GDM1 (cell line): ENCODE measurements at places on chromosomes 1 and 21.

GRCh38 chr1:52706136-52706670 lies 8.1 kb upstream of the COA7 start:
- no peak for DNase-seq

GRCh38 chr1:10653370-10654125 lies 142.9 kb downstream of the CASZ1 start:
- no peak for DNase-seq

GRCh38 chr1:58862728-58863385 lies 79.0 kb upstream of the JUN start:
- DNase-seq = no peak

- DNase-seq = peak; percentile 74
Measured at GRCh38 chr1:6028042-6028850, 17.4 kb upstream of the KCNAB2 start.

DNA sequence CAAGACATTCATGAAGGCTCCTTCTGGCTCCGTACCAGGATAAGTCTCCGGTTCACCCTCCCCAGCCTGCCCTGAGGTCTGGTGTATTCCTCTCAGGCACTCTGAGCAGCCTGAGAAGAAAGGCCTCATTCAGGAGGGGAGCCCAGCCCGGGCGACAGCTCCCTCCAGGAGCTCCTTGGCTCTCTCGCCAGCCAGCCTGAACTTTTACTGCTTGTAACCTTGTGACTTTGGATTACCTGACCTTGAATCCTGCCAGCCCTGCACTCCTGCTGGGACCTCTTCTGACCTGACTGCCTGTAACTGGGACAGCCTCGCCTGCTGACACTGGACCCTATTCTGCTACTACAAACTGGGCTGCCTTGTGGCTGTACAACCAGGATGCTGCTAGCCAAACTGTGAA lies 65.8 kb downstream of the CD34 start:
- no peak for DNase-seq

DNA sequence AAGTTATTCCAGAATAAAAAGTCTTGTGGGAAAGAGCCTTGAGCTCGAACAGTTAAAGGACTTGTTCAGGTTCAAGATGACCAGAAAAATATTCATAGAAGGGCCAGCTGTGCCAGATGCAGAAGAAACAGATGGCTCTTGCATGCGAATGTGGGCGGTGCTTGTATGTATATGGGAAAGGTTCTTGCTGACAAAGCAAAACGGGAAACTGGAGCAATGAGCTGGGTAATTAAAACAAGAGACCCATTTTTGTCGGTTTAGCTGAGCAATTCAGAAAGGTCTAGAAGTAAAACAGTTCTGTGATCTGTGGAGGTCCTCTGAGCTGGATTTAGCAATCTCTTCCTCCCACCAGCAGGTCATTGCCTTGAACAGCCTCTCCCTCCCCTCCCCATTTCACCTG lies 107.2 kb upstream of the MARK1 start:
- no peak for DNase-seq

GRCh38 chr21:38219049-38219628 lies 37.7 kb upstream of the KCNJ15 start:
- DNase-seq = peak; percentile 63

- DNase-seq = no peak
Measured at GRCh38 chr1:209107535-209107934, 476.0 kb upstream of the CAMK1G start.

DNA sequence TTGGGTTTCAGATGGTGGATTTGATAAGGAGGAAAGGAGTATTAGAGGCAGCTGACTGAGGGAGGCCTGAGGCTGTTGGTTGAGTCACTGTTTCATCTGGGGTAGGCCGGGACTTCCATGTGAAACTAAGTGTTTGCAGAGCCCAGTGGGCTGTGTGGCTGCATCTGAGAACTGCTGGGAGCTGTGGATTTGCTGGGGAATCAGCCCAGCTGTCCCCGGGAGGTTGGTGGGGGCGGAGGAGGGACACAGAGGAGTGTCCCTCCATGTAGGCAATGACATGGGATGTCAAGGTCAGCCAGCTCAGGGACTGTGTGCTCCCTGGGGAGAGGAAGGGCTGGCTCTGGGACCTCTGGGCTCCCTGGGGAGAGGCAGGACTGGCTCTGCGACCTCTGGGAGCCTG lies 36.4 kb downstream of the SLC2A7 start:
- no peak for DNase-seq

GRCh38 chr21:43956670-43957035 lies 55.5 kb upstream of the TRAPPC10 start:
- no peak for DNase-seq

- DNase-seq = no peak
Measured at GRCh38 chr1:219153723-219154122, 20.0 kb upstream of the LYPLAL1 start.

DNA sequence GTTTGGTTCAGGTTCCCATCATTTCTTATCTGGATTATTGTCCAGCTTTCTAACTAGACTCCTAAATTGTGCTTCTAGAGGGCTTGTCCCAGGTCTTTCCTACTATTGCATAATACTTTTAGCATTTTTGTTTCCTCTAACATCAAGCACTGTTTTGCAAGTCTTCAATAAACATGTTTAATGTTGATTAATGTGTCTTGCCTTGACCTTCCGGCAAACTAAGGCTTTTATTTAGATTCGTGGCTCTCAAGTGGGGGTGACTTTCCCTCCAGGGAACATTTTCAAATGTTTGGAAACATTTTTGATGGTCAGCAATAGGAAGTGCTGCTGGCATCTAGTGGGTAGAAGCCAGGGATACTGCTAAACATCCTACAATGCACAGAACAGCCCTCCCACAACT lies 90.7 kb downstream of the RPE65 start:
- DNase-seq = no peak

GRCh38 chr1:33176362-33176850 lies 5.4 kb downstream of the TRIM62 start:
- DNase-seq = no peak

- no peak for DNase-seq
Measured at GRCh38 chr1:180043785-180044184, 89.2 kb downstream of the CEP350 start.

DNA sequence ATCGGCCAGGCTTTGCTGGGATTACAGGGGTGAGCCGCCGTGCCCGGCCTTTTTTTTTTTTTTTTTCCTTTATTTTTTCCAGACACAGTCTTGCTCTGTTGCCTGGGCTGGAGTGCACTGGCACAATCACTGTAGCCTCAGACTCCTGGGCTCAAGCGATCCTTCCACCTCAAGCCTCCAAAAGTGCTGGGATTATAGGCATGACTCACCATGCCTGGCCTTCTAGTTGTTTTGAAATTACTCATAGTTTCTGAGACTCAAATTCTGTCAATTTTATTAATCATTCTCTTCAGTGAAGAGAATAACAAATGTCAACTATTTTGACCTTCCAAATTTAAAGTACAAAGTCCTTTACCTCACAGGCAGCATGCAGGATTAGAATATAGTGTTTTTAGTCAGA lies 374.5 kb downstream of the PLA2G4A start:
- DNase-seq = no peak

DNA sequence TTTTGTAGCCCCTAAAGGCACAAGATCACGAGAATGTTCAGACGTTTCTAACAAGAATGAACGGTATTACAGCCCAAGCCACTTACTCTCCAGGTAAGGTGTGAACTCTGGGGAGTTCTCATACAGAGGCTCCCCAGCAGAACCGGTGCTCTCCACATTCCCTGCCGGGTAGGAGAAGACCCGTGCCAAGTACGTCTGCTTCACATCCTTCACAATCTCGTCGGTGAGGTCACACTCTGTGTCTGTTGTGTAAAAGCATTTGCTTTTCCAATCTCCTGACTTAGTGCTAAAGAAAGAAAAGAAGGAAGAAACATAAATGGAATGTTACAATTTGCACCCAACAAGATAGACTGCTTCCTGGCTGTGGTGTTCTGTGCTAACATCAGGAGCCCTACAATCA lies 5.7 kb downstream of the F3 start:
- DNase-seq = no peak

- no peak for DNase-seq
Measured at GRCh38 chr1:42807056-42807668, 9.8 kb upstream of the ERMAP start.

DNA sequence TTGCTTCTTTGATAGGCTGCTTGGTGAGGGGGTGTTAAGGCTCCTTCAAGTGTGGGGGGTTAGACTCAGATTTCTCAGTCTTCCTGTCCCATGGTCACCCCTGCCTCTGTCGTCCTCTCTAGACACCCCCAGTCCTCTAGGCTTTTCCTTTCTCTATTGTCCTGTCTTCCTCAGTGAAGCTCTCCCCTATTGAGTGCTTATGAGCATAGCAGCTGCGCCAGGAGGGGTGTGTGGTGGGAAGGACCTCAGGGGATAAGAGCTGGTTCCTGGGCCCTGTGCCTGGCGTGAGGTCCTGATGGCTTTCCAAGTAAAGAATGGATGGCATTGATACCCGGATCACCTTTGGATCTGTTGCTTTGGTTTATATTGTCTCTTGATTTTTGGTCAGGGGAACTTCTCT lies 69.1 kb downstream of the DIP2A start:
- no peak for DNase-seq

DNA sequence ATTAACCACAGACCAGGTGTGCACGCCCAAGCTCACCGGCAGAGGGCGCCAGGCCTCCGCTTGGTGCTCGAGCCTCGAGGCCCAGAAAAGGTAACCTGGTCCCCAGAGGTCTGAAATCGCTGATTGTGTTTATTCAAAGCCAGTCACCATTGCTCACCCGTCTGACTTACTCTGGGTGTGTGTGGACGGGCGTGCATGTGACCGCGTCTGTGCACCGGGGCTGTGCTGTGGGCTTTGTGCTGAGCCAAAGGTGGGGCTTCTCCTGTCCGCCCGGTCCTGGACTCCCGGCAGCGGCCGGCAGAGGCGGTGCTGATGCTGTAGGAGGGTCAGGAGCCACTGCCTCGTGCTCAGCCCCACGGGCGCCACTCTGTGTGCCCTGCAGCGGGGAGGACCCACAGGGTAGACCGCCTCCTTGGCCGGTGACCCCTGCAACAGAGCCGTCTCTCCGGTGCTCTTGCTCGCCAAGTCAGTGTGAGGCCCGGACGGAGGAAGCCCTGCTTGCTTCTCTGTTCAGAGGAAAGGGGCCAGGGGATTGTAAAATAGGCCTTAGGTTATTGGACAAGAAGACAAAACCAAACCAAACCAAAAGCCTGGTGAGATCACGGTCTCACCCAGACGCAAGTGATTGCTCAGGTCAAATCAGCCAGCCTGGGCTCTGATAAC lies 32.0 kb upstream of the BTG2 start:
- DNase-seq = peak; percentile 68

- no peak for DNase-seq
Measured at GRCh38 chr1:94071976-94072375, 49.0 kb downstream of the ABCA4 start.

- no peak for DNase-seq
Measured at GRCh38 chr1:184161071-184161698, 109.7 kb downstream of the TSEN15 start.

DNA sequence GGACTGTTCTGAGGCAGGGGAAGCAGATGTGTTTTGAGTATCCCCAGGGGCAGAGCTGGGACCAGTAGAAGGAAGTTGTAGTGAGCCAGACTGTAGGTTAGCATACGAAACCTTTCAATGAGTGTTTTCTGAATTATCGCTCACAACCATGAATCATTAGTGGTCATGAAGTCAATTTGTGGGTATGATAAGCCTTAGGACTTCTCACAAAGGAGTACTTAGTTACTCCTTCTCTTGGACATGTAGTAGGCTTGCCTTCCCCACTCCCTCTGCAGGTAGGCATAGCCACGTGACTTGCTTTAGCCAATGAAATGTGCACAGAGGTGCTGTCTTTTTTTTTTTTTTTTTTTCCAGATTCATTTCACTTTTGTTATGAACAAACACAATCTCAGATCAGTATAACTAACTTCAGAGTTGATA lies 23.9 kb upstream of the FAAH start:
- DNase-seq = peak; percentile 14

GRCh38 chr1:168333562-168334276 lies 53.0 kb downstream of the TBX19 start:
- no peak for DNase-seq

DNA sequence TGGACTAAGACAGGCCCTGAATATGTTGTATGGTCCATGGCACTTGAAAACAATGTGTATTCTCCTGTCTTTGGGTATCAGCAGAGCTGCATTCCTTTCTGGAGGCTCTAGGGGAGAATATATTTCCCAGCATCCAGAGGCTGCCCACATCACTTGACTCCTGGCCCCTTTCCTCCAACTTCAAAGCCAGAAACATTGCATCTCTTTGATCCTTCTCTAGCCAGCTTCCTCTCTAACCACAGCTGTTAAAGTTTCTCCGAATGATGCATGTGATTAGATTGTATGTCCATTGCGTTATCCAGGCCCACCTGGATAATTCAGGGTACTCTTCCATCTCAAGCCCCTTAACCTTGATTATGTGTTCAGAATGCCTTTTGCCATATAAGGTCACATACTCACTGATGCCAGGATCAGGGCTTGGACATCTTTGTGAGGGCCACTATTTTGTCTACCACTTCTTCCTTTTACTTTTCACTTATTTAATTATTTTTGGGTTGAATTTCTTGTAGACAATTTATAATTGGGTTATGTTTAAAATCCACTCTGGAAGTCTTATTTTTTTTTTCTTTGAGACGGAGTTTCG lies 5.3 kb downstream of the CHD1L start:
- DNase-seq = no peak

DNA sequence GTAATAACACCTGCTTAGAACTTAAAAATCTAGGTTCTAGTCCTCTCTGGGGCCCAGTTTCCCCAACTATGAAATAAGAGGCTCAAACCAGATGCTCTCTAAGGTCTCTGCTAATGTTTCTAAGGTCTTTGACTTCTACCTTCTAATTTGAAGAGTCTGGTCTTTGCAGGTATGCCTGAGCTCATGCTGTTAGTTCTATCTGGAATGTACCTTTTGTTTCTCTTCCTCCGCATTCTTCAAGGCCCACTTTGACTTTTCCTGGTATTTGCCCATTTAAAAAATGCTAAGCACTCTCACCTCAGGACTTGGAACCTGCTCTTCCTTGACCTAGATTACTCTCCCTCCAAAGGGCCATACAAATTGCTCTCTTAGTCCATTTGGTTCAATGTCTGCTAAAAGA lies 13.5 kb downstream of the SLC35D1 start:
- no peak for DNase-seq

GRCh38 chr1:168977618-168978017 lies 128.9 kb upstream of the ATP1B1 start:
- no peak for DNase-seq

DNA sequence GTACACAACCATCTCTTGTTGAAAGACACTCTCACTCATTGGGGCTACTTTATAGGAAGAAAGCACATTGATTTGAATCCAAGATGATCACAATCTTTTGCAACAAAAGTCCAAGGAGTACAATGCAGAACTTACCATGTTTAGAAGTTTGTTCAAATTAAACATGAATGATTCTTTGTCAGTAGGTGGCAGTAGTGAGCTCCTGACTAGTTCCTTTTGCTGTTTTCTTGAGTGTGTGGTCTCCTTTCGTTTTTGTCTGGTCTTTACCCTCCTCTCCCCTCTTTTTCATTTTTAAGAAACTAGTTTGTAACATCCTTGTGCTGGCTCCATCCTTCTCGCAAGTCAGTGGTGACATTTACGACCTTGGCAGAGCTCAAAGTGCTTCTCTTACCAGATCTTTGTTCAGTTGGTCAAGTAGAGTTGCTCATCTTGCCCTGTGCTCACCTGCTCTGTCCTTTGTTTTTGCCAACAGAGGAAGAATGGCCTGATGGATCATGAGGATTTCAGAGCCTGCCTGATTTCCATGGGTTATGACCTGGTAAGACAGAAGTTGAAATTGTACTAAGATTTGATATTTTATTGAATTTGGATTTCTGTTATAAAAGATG lies 35.7 kb upstream of the MTR start:
- no peak for DNase-seq
